Stimulated activated CD8-positive, alpha-beta memory T cell treated with anti-CD3 and anti-CD28 coated beads, Interleukin-7, amount 100 ng/mL, for 24 hours (primary cell): ENCODE measurements at places on chromosomes 4 and X.
A peak's percentile ranks its signal among the peaks of the same experiment; 100 is the strongest.

- DNase-seq: no peak
Observed at GRCh38 chr4:37794056-37794455, 32.4 kb upstream of the PGM2 start.

DNA sequence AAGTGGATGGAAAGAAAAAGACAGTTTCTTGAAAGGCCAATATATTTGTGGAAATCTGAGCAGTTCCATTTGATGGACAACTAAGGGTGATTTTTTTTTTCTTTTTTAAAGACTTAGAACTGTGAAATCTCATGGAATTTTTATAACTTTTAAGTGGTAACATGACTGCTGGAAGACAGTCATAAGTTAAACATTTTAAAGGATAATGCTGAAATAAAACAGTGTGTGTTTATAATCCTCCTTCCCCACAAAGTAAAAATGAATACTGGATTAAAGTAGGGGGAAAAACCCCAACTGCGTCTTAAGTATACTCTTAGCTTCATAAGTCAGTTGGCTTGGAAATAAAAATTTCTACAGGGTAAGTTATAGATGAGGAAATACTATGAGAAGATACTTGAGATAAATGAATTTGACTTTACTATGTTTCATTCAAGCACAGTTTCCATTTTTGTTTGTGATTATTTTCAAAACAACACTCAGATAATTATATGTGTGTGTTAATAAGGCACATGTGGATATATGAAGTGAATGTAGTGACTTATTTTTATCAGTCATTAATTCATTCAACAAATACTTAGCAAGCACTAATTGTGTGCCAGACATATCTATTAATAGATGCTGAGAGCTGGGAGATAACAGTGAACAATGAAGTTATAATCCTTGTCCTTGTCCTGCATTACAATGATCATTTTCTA lies 129.2 kb upstream of the ETNPPL start:
- DNase-seq: no peak

DNA sequence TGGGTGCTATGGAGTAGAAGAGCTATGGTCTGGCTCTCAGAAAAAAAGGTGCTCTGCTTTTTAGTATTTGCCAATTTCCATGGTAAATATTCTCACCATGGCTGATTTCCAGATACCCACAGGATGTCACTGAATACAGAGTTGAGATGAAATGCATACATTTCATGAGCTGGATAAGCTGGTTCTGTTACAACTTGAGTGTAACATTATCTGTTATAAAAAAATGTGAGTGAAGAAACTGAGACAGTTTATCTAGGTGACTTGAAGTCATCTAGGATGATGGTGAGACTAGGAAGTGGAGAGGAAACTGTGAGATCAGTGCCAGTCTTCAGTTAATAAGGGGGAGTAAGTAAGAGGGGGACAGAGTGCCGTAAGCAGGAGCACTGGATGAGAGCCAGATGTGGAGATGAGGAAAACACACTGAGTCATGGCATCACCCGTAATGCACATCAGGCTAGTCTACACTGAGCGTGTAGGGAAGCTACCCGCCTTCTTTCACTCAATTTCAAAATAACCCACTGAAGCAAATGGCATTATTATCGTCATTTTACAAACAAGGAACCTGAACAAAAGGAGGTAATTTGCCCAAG lies 5.0 kb downstream of the HPSE start:
- DNase-seq: no peak

DNA sequence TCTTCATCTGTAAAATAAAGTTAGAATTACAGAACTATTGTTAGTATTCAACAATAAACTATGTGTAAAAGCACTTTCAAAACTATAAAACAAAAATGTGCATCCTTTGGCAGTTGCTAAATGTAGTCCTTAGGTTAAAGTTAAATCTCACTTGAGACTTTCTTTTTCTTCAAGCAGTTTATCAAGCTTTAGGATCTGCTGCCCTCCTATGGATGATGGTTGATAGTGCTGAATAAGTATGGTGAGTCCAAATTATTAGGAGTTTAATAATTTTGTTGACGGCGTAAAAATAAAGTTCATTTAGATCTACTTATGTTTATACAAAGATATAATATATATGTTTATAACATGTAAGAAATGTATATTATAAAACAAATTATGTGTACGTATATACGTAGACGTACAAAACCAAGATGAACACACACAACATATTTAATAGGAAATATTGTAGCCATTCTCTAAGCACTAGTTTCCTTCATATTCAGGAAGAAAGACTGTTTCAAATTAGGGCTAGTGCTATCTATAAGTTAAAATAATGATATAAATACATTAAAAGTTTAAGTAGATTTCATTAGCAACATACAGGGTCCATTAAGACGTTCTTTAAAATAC lies 22.3 kb downstream of the UGT2A2 start:
- DNase-seq: no peak

DNA sequence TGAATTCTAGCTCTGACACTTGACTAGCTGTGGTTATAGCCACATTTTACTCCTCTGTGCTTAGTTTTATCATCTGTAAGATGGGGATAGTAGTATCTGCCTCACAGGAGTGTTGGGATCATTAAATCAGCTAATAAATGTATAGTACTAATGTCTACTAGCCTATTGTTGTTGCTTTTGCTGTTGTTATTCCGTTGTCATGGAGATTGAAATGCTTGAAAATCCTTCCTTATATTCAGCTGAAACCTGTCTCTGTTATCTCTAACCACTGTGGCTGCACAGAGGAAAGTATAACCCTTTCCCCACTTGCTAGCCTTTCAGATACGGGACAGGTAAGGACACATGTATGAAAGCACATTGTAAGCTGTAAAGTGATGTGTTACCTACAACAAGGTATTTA lies 33.9 kb downstream of the CLCN5 start:
- DNase-seq: no peak

GRCh38 chr4:59247032-59247431 lies 1953.1 kb upstream of the ADGRL3 start:
- no peak for DNase-seq

DNA sequence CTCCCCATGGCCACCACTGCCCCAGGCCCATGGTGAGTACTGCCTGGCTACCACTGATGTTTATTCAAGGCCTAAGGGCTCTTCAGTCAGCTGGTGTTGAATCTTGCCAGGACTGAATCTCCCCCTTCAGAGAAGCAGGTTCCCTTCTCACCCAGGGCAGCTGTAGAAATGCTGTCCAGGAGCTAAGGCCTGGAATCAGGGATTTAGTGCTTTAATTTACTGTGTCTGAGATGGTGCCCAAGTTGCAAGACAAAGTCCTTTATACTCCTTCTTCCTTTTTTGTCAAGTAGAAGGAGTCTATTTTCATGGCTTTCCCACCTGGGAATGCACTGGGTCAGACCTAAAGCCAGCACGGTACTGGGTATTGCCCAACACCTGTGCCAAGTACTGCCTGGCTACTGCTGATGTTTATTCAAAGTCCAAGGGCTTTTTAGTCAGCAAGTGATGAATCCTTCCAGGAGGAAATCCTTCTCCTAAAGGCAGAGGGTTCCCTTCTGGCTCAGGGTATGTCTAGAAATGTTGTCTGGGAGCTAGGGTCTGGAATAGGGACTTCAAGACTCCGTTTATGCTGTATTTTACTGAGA lies 117.6 kb upstream of the ATOH1 start:
- no peak for DNase-seq

- no peak for DNase-seq
Observed at GRCh38 chr4:24594887-24595286, 10.5 kb upstream of the DHX15 start.

GRCh38 chr4:90943311-90943710 lies 816.1 kb downstream of the CCSER1 start:
- DNase-seq: no peak

GRCh38 chrX:7706032-7706431 lies 136.9 kb upstream of the VCX start:
- DNase-seq: no peak

DNA sequence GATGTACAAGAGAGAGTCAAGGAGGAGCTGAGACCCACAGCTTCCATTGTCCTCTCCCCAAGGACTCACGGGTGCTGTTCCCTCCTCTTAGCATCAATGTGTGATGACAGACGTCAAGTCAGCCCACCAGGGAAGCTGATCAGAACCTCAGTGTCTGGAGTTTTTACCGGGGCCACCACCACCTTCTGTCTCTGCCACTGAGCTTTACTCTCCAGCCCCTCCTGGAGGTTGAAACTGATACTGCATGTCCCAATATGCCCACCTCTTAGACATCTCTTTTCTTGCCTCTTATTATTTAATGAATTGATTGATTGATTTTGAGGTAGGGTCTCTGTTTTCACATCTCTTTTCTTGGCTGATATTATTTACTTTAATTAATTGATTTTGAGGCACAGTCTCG lies 10.3 kb upstream of the AKAP17A start:
- DNase-seq: peak; percentile 71

DNA sequence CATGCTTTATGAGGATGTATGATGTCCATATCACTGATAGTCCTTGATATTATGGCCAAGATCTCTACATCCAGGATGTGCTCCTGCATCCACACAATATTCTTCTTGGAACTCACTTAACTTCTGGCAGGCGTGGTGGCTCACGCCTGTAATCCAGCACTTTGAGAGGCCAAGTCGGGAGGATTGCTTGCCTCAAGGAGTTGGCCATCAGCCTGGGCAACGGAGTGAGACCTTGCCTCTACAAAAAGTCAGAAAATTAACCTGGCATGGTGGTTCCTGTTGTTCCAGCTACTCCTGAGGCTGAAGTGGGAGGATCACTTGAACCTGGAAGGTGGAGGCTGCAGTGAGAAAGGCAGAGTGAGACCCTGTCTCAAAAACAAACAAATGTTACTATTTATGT lies 2.3 kb upstream of the HNRNPD start:
- no peak for DNase-seq

DNA sequence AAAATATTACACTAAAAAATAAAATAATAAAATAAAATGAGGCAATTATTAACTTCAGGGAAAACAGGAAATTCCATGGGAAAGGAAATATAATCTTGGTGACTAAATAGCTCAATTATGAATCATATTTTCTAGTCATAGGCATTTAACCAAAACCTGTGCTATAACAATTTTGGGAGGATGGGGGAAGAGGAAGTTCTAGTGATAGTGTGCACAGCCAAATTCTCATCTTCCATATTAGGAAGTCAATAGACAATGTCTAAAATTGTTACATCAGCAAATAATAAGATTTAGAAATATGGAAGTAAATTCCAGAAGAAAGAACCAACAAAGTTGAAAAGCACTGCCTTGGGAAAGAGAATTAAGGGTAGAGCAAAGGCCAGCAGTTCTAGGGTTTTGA lies 2.8 kb downstream of the AWAT2 start:
- no peak for DNase-seq

DNA sequence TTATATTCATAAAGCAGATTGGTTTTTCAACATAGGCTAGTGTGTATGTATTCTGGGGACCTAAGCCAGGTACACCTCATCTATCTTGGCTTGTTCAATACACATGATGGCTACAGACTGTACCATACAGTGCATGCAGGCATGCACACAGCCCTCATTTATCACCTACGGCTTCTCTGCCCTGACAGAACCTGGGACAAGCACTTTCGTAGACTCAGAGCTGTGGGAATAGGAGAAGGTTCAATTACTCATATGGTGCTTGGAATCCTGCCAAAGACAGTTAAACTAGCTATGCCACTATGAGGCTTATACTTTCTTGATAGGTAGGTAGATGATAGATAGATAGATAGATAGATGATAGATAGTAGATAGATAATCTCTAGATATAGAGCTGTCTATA lies 457.2 kb downstream of the GALNTL6 start:
- no peak for DNase-seq

DNA sequence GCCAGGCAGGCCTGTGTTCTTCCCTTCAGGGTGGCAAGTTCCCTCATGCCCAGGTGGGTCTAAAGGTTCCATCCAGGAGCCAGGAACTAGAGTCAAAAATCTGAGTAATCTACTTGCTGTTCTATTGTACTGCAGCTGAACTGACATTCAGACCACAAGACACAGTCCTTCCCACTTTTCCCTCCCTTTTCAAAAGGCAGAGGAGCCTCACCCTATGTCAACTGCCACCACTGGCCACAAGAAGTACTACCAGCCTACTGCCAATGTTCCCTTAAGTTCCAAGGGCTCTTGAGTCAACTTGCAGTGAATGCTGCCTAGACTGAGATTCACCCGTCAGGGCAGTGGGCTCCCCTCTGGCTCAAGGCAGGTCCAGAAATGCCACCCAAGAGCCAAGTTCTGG lies 133.5 kb downstream of the FAM47B start:
- no peak for DNase-seq

GRCh38 chrX:12949205-12949926 lies 25.5 kb upstream of the TMSB4X start:
- DNase-seq: no peak

GRCh38 chrX:35682476-35682875 lies 115.7 kb upstream of the MAGEB16 start:
- DNase-seq: no peak

DNA sequence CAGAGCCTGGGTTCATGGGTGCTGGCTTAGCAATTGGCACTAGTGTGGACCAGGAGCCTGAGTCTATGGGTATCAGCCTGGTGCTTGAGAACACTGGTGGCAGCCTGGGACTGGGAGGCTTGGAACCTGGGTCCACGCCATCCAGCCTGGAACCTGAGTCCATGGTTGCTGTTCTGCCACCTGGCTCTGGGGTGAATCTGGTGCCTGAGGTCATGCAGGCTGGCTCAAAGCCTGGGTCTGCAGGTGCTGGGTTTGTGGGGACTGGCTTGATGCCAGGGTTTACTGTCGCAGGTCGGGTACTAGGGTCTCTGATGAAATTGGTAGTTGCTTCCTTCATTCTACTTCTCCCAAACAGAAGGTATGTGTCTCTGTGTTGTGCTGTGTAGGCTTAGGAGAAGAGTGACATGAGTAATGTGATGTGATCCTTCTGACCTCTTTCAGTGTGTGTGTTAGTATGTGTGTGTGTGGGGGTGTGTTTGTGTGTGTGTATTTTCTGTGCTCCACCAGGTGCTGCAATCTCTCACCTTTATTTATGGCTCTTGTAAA lies 517.0 kb upstream of the EPHA5 start:
- no peak for DNase-seq

- DNase-seq: no peak
Observed at GRCh38 chr4:138235419-138235952, 6.7 kb downstream of the SLC7A11 start.

- DNase-seq: no peak
Observed at GRCh38 chrX:121307449-121307848, 260.0 kb downstream of the GLUD2 start.
